Caki2 (cell line): ENCODE measurements at places on chromosomes 5 and 9. TPM values are rescaled to one million over a fixed set of nuclear protein-coding genes. Genes with fewer than 3 reads are reported as not detected.

DNA sequence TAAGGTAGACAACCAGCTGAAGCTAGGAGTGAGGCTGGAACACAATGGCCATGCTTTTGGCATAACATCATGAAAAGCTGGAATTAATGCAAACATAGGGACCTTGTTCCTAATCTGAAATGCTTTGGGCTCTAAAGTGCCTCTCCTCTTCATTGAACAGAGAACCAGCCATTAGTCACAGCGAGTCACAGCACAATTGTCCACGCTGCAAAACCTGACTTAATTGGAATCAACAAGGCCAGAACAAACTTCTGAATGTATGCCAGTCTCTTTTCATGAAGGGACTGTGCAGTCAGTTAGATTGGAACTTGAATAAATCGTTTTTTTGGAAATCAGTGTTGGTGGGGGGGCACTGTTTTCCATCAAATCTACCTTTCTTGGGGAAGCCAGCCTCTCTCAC lies 96.5 kb downstream of the JAKMIP2 start:
- DNase-seq = no peak

- no peak for DNase-seq
Observed at GRCh38 chr5:177130211-177131018, 3.2 kb upstream of the NSD1 start.

DNA sequence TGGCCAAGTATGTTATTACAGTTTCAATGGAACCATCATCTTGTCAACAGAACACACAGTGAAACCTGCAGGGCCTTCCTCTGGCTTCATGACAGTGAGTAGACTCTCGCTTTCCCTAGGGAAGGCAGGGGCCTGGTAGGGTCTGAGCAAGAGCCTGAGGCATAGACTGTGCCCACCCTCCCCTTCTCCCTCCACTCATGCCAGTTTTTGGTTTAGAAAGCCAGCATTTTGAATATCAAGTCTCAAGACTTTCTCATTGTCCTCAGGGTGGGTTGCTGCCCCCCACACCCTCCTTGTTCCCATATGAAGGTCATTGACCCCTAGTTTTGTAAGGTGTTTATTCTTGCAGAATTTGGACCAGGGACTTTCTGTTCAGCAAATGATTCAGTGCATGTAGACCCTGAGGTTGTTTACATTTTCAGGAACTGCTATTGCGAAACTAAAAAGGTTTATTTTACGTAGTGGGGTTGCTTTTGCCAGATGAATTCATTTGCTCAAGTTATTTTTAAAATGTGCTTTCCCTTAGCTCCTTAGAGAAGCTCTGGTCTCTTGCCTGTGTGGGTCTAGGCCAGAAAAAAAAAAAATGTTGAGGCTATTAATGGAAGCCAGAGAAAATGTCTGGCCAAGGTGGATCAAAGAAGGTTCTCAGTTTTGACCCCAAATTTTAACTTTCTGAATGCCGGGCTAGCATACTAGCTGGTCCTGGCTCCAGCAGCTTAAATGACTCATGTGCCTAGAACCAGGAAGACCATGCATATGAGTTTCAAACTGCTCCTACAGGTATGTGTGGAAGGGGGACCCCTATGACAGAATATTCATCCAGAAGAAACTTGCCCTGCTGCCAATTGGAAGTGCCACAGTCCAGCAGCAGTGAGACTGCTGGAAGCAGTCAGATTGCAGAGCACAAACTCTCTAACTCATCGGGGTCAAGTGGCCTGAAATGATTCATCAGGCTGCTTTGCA lies 10.1 kb upstream of the MOB3B start:
- DNase-seq = no peak

DNA sequence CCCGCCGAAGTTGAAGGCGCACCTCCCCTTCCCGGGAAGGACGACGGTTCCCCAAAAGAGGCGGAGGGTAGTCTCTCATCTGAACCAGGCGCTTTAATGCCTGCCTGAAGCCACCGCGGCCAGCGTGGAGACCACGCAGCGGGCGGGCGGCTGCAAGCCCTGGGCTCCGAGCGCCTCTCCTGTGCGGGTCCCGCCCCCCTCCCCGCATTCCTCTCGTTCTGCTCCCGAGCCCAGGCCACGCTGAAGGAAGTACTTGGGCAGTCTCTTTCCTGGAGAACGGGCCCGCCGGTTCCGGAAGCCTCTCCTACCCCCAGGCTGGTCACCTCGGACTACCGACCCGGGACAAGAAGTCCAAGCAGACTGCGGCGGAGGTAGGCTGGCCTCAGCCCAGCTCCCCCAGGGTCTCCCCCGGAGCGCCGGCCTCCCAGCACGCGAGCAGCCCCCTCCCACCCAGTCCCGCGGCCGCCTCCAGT lies 571 bp downstream of the PPIC start:
- DNase-seq = peak; percentile 55

DNA sequence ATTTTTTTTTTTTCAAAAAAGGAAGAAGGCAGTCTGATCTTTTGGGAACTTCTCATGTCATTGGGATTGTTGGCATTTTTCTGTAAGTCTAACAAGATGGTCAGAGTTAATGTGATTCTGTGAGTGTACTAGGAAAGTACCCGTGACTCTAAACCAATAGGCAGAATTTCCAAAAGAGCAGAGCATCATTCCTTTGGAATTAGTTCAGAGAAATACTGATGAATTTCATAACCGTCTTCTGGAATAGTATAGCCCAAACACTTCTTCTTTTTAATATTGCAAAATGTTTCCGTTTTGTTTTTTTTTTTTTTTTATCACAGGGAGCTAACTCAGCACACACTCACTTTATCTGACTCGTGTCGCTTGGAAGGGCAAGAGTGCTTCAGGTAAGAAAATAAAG lies 407.4 kb downstream of the DTWD2 start:
- no peak for DNase-seq

GRCh38 chr5:133385346-133385745 lies 227.0 kb downstream of the FSTL4 start:
- DNase-seq = no peak

- no peak for DNase-seq
Observed at GRCh38 chr9:70156729-70157128, 102.0 kb upstream of the SMC5 start.

GRCh38 chr5:41334758-41335157 lies 121.4 kb upstream of the C6 start:
- DNase-seq = no peak

- DNase-seq = no peak
Observed at GRCh38 chr5:18024542-18024941, 390.3 kb downstream of the TAF11L14 start.

- DNase-seq = no peak
Observed at GRCh38 chr5:59361454-59361853, 532.1 kb downstream of the PDE4D start.

GRCh38 chr9:35162605-35163315 lies 951 bp downstream of the UNC13B start:
- no peak for DNase-seq

GRCh38 chr5:136285096-136285855 lies 80.1 kb downstream of the TRPC7 start:
- DNase-seq = no peak

- DNase-seq = no peak
Observed at GRCh38 chr5:6108540-6108848, 269.9 kb downstream of the MED10 start.

GRCh38 chr5:10676224-10676623 lies 84.8 kb downstream of the DAP start:
- no peak for DNase-seq

GRCh38 chr5:178872302-178872701 lies 12.5 kb downstream of the ZNF354B start:
- DNase-seq = no peak

- no peak for DNase-seq
Observed at GRCh38 chr5:53116597-53116996, 7.0 kb upstream of the MOCS2 start.

GRCh38 chr9:70679845-70680244 lies 265.4 kb upstream of the KLF9 start:
- no peak for DNase-seq

DNA sequence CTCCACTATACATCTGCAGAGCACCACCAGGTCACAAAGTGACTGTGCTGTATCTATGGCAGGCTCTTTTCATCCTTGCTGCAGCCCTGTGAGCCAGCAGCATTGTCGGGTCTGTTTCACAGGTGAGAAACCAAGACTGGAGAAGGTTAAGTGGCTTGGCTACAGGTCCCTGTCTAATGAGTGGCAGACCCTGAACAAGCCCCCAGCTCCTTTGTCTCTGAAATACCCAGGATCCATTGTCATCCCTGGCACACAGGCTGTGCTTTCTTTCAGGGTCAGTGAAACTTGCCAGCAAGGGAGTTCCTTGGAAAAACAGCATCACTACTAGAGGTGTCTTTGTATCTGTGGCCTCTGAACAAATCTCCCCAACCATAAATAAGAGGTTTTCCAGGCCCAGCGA lies 27.6 kb upstream of the CXCL14 start:
- no peak for DNase-seq

PSAT1 gene
- total RNA-seq = 69.4 and 70.3 TPM in 2 replicates

PFN3 gene
- total RNA-seq = not detected in 2 replicates

ZNF618 gene
- total RNA-seq = 5.6 and 7.1 TPM in 2 replicates

SPATA31E1 gene
- not detected in 2 replicates for total RNA-seq

CDKN2A gene
- total RNA-seq = not detected in 2 replicates

ST8SIA4 gene
- total RNA-seq = not detected in 2 replicates

GZMA gene
- total RNA-seq = not detected in 2 replicates

NIPAL4 gene
- not detected in 2 replicates for total RNA-seq
